Stimulated activated CD8-positive, alpha-beta memory T cell treated with anti-CD3 and anti-CD28 coated beads, Interleukin-7, amount 100 ng/mL, for 48 hours (primary cell): ENCODE measurements at places on chromosomes 7 and 10.
A peak's percentile ranks its signal among the peaks of the same experiment; 100 is the strongest.

- no peak for DNase-seq
Observed at GRCh38 chr10:119677904-119678755, 26.9 kb downstream of the BAG3 start.

DNA sequence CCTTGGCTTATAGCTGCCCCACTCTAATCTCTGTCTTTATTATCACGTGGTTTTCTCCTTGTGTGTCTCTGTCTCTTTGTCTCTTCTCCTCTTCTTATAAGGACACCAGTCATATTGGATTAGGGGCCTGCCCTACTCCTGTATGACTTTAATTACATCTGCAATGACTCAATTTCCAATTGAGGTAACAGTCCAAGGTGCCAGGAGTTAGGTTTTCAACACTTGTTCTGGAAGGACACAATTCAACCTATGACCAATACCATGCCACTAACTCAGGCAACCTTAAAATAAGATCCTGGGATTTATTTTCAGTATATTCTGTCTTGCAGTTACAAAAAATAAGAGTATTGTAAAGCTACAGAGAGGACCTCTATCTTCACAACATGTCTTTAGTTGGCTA is 21.6 kb upstream of the MET start:
- DNase-seq = no peak

GRCh38 chr10:5106553-5106952 is 12.3 kb downstream of the AKR1C3 start:
- DNase-seq = no peak

- DNase-seq = no peak
Observed at GRCh38 chr10:51108406-51108805, 34.1 kb downstream of the PRKG1 start.

- no peak for DNase-seq
Observed at GRCh38 chr10:88289342-88289741, 293.8 kb downstream of the RNLS start.

GRCh38 chr7:42580061-42580460 is 331.8 kb downstream of the C7orf25 start:
- DNase-seq = no peak

DNA sequence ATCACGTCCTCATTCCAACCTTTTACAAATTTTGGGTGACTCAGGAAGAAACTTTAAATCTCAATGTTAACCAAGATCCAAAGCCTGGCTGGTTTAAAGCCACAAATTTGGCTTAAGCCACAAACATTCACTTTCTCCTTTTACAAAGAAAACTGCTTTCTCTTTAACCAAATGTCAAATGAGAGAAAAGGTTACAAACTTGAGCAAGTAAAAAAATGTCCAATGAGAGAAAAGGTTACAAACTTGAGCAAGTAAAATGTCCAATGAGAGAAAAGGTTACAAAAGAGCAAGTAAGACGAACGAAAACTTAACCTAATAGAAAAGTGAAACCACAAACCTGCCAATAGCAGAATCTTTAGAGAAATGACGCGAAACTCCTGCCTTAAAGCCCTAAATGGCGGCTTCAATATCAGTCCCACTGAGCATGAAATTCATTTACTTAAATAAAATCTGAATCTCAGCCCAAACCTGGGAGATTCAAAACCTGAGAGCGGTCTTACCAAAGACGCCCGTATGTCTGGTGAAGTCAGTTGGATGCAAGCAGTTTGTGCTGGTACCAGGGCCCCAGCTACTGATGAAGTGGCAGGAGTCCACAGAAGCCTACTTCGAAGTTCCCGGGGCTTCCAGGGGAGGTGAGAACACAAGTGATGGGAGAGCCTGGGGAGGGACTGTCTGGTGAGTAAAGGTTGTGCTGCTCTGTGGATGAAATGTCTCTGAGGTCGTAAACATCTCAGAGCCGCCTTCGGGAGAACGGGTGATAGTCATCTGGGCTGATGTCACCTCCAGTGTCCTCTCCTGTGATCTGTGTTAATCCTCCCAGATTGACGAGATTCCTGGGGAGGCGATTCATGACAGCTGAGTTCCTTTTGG is 74.6 kb downstream of the PAXIP1 start:
- no peak for DNase-seq

DNA sequence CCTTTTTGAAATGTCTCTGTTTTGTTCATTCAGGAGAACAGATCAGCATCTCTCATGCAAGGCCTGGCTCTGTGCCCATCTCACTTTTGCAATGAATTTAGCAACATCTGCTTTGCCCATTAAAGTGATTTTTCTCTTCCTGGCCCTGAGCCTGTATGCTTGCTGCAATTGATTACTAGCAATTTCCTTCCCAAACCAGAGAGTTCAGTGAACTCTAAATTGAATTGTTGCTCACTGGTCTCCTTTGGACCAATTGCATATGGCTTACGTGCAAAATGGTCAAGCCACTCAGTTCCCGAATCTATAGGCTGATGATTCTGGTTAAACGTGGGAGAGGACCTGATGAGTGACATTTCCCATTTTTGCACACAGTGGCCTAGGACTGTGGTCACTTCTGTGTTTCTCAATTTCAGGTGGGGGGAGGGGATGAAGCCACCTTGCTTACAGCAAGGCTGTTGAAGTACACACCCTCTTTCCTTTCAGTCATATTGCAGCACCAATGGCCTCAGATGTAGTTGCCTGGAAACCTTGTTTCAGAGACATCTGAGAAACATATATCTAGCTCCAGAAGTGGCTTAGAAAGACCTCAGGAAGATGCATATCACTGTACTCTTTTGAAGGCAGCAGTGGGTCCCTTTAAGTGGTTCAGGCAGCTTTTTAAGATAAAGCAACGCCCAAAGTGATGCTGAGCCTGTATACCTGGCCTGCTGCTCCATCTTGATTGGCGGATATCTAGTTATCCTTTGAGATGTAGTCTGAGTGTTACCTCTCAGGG is 201.4 kb downstream of the PTEN start:
- DNase-seq = peak; percentile 67

DNA sequence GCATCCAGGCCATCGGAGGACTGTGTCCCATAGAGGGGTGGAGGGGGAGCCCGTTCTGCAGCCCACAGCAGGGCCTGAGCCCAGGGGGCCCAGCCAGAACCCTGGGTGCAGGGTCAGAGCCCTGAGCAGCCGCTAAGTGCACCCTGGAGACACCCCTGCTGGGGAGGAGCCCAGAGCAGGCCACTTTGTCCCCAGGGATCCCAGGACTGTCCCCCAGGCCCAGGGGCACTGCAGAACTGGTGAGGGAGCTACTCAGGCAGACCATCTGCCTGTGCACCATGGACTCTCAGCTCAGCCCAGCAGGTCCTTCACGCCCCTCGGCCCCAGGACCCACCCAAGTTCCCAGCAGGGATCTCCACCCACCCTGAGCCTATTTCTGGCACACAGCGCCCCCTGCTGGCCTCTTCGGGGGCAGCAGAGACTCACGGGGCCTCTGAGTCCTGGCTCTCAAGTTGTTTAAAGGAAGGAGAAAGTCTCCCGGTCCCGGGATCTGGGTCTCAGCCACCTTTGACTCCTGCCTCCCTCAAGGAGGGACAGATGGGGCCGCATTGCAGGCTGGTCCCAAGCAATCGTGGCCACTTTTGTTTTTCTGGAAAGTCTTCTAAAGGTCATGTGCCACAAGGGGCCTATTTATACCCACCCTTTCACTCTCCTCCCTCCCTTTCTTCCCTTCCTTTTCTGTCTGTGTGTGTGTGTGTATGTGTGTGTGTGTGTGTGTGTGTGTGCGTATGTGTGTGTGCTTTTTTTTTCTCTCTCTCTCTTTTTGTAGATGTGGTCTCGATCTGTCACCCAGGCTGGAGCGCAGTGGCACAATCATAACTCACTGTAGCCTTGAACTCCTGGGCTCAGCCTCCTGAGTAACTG is 90.3 kb downstream of the MYL10 start:
- DNase-seq = peak; percentile 8

DNA sequence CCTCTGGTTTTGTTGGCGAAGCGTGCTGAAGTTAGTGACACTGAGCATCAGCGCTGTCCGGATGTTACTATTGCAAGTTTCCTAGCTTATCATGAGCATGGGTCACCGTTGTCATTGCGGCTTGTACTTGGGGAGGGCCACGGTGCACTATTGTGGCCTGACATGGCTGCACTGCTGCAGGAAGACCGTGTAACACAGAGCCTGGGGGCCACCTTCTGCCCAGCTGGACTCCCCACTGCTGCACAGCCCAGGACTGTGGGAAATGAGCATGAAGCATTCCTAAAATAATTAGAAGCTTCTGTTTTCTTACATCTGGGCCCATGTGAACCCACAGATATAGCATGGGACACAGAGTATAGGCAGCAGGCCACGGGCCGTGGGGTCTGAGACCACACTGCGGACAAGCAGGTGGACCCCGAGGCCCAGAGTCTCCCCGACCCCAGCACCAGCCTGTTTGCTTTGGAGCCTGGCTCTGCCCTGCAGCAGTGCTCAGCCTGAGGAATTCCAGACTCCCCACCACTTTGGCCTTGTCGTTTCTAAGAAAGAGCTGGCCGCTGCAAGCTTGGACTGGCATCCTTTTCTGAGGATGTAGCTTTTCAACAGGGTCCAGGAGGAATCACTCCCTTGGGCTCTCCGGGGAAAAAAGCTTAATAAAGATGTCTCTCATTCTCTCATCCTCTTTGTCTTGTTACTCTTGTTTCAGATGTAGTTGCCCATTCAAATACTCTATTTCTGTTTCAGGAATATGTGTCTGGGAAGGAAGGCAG is 179.2 kb downstream of the CCDC3 start:
- DNase-seq = no peak

GRCh38 chr10:635088-635861 is 54.2 kb downstream of the DIP2C start:
- no peak for DNase-seq

DNA sequence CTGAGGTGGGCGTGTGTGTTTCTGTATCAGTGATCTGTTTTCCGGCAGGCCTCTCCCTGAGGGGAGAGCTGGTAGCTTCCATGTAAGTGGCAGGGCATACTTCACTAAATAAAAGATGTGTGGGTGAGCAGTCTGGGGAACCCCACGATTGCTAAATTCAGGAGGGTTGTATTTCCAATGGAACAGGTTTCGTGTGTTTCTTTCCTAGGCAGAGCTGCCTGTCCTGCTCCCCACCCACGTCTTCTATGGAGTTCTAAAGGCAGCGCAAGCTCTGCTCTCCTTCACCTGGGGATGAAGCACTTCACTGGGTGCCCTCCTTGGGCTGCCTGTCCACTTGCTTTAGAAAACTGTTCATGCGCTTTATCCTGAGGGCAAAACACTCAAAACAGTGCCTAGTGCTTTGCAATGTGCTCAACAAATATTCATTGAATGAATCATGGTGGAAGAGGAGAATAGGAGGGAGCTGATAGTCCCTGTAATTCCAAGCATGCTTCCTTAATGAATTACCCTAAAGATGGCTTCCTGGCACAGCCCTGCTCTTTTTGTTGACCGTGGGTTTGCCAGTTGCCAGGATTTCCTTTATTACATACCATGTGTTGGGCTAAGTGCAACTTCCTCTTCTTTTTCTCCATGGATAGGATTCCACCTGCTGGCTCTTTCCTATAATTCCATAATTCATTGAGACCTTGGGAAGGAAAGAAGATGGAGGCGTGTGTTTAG is 50.6 kb upstream of the SRPK2 start:
- DNase-seq = peak; percentile 11

DNA sequence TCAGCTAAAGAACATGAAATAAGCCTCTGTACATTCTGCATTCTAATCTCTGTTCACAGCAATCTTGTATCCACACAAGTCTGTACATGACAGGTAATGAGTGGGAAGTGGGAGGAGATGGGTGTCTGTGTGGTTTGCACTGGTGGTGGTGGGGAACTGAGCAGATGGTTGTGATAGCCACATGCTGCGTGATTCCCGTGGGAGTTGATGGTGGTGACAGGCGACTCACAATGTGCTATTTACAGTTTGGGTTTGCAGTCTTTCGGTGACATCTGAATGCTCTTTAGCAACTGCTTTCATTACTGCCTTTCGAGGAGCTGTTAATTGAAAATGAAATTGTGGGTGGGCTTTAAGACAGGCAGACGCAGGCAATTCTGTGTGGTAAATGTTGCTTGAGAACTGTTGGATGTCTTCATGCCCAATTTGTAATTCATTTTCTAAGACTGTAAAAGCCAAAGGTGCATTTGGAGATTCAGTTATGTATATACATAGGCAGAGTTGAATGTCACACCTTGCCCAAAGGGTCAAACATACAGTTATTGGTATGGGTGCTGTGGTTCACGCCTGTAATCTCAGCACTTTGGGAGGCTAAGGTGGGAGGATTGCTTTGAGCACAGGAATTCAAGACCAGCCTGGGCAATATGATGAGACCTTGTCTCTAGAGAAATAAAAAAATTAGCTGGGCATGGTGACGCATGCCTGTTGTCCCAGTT is 308.2 kb downstream of the AUTS2 start:
- no peak for DNase-seq

GRCh38 chr10:91556691-91557566 is 75.9 kb downstream of the PPP1R3C start:
- DNase-seq = no peak

GRCh38 chr7:31029251-31030042 is 22.7 kb upstream of the ADCYAP1R1 start:
- DNase-seq = no peak

GRCh38 chr7:117829450-117830117 is 43.7 kb downstream of the CTTNBP2 start:
- no peak for DNase-seq

GRCh38 chr10:78438907-78439809 is 405.5 kb downstream of the RPS24 start:
- no peak for DNase-seq

GRCh38 chr10:123154711-123155505 is 706 bp downstream of the BUB3 start:
- DNase-seq = no peak
